RPMI8226 (cell line): ENCODE measurements at places on chromosomes 2 and 18.

- DNase-seq: no peak
Observed at GRCh38 chr2:150020937-150021673, 433.5 kb upstream of the MMADHC start.

DNA sequence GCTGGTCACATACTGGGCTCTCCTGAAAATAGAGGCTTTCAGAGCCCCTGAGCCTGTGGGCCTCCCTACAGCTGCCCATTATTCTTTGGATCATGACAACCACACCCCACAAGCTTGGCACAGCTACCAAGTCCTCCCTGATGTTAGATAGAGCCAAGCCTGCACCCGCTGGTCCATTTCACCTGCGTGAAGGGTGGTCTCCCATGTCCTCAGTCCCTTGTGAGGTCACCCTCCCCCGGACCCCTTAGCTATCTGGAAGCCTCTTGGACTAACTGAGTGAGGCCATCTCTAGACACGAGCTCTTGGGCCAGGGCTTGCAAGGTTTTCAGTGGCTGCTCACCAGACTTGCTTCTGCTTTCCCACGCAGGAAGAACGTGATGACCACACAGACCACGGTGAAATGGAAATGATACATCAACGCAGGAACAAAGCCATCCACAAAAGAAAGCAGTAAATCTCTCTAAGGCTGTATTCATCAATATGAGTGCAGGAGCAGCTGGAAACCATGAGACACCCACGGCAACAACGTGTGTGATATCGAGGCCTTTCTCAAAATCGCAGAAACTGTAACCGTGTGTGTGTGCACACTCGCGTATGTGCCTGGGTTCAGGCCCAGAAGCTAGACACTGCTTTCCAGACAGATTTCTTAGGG is 10.1 kb upstream of the MAL start:
- DNase-seq: no peak

DNA sequence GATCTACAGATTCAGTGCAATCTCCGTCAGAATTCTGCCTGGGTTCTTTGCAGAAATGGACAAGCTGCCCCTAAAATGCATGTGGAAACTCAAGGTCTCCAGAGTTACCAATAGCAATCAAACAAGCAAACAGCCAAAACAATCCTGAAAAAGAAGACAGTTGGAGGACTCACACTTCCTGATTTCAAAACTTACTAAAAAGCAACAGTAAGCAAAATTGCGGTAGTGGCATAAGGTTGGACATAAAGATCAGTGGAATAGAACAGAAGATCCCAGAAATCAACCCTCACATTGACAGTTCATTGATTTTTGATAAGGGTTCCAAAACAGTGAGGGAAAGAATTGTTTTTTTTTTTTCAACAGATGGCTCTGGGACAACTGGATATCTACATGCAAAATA is 59.7 kb downstream of the NPPC start:
- no peak for DNase-seq

DNA sequence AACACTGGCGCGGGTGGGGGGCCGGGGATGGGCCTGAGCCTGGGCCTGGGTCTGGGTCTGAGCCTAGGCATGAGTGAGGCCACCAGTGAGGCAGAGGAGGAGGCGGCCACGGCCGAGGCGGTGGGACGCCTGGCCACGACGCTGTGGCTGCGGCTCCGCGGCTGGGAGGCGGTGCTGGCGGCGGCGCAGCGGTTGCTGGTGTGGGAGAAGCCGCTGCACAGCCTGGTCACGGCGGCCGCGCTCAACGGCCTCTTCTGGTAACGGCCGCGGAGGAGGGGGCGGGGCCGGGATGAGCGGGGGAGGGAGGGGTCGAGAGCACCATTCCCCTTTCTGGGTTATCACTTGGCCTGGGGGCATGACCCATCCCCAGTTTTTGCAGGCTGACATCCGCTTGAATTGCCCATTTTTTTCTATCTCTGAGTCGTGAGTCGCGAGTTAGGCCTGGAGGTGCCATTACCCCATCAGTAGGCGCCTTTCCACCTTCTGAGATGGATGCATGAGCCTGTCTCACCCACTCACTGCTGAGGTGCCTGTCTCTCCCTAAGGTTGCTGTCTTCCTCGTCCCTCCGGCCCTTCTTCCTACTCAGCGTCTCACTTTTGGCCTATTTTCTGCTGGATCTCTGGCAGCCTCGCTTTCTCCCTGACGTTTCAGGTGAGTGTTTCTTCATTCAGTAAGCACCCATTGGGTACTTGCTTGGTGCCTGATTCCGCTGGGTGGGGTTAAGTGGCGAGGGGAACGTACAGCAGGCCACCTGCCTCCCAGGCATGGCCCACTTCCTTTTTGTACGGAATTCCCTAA is 501 bp downstream of the RETREG2 start:
- peak; percentile 40 for DNase-seq

DNA sequence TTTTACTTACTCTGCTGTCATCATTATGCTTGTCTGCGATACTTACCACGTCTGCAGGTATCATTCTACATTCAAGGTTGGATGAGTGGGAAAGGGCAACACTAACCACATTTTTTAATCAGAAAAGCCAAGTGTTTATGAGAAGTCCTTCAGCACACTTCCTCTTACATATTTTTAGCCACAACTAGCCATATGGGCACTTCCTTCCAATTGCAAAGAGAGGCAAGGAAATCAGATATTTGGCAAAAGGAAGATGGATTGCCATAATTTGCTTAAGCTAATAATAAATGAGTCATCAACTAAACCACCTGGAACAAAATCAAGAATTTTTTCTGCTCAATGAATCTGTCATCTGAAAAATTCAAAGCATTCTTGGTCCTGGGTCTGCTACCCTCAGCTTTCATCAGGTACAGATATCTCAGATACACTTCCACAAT is 16.7 kb upstream of the MRO start:
- DNase-seq: peak; percentile 70

DNA sequence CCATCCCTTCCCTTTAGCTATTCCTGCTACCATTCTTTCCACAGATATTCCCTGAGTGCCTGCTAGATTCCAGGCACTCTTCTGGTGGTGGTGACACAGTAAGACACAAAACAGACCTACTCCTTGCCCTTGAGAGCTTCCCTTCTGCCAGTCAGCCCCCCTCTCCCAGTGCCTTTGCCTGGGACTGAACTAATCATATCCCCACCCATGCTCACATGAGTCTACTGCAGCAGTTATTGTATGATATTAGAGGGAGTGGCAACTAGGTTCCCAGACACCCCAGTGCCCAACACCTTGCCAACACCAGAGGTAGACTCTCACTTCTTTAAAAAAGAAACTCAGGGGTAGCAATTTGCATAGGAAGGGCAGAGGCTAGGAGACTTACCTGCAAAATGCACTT is 7.2 kb upstream of the LBH start:
- no peak for DNase-seq

- DNase-seq: no peak
Observed at GRCh38 chr2:233991196-233991595, 59.3 kb upstream of the SPP2 start.

DNA sequence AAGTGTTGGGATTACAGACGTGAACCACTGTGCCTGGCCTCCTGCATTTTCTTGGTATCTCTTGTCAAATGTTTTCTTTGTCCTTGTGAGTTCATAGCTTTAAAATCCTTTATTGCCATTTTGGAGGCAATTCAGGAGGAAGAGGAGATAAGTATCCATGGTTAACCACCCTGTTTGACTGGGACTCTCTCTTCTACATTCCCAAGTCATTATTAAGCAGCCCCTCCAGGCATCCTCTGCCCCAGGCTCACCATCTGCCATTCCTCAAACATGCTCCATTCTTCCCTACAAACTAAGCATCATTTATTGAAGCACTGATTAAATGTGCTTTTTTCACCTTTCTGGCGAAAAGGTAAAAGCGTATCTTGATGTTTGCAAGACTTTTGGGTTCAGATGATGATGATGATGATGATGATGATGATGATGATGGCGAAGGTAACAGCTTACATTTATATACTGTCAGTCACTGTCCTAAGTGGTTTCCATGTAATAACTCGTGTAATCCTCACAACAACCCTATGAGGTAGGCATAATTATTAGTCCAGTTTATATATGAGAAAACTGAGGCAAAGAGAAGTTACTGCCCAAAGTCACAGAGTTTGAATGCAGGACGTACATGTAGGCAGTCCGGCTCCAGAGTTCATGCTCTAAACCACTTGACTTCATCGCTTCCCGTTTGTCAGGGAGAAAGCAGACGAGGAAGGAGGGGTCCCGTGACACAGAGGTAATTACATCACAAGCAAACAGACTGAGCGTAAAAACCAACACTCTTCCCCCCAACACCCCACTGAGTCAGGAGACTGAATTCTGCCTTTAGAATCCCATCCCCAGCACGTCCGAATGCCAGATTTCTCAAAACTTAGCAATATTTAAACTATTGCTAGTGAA is 69.7 kb upstream of the ACKR3 start:
- no peak for DNase-seq

DNA sequence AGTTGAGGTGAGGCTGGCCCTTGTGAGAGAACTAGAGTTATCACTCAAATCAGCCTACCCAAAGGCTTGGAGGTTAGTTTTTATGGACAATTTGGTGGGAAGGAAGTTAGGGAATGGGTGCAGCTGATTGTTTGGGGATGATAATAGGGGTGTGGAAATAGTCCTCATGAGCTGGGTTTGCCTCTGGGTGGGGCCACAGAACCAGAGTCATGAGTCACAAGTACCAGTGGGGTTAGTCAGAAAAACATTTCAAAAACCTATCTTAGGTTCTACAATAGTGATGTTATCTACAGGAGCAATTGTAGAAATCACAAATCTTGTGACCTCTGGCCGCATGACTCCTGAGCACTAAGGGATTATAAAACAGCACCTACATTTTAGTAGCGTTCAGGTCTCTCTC is 630.1 kb upstream of the PIK3C3 start:
- no peak for DNase-seq

GRCh38 chr2:28333606-28334526 is 58.8 kb upstream of the FOSL2 start:
- DNase-seq: no peak

- no peak for DNase-seq
Observed at GRCh38 chr2:224951723-224952481, 90.4 kb downstream of the DOCK10 start.

- DNase-seq: no peak
Observed at GRCh38 chr2:121072784-121073183, 212.2 kb downstream of the TFCP2L1 start.

- no peak for DNase-seq
Observed at GRCh38 chr2:25926984-25927756, 48.9 kb upstream of the ASXL2 start.

DNA sequence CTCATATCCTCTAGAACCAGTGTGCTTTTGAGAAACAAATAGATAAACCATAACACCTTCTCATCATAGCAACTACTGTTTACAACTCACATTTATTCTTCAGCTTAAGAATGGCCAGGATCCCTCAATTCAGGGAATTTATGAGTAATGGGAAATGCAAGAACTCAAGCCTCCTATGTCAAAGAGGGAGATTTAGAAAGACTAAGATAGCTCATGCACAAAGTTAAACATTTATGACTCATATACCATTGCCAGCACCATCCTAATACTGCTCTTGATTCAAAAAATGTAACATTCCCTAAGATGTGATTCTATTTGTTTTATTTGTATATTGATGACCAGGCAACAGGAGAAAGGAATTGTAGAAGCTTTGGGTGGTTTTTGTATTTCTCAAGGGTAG is 172.8 kb downstream of the CYP26B1 start:
- DNase-seq: no peak

DNA sequence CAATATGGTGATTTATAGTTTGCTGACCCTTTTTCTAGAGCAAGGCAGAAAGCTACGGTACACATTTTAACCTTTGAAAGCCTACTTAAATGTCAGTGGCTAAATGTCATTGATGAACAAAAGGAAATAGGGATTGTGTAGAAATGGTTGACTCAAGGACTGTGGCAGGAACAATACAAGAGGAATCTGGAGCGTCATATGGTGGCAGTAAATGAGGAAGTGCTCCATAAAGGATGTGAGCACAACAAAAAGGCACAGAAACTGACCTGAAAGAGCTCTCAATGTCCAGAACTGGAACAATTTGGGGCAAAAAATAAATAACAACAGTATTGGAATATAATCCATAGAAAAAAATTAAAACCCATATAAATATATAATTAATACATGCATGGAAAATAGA is 443.9 kb upstream of the VRK2 start:
- no peak for DNase-seq

- DNase-seq: no peak
Observed at GRCh38 chr18:44309185-44309584, 371.5 kb upstream of the SETBP1 start.

DNA sequence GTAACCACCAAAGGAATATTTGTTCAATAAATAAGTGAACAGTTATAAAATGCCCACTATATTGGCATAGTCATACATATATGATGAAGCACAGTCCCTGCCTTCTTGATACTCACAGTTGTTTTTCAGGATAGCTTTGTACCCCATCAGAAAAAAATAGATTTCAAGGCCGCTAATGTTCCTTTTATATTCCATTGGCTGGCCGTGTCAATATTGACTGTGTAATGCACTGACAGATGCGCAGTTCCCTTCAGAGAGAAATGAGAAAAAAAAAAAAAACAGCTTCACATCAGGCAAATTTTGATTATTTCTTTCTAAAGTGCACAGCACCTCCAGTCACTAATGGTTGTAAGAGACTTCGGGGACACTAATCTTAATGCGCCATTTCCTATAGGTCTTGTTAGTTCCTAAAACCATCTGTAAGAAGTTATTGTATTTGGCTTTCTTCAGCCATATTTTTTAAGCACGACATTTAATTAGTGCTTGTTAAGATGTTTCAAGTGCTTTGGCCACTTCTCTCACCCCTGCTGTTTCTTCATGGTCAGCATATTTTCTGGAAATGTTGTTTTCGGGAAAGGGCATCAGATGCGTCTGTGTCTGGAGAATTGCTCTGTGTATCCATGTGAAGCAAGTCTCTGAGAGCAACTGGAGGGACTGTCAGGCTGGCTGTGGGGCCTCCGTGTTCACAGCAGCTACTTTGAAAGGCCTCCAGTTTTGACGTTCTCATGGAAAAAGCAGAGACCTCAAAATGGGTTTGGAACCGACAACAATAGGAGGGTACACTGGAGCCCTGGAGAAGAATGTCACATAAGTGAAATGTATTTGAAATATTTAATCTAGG is 378.3 kb downstream of the MTX2 start:
- DNase-seq: no peak

DNA sequence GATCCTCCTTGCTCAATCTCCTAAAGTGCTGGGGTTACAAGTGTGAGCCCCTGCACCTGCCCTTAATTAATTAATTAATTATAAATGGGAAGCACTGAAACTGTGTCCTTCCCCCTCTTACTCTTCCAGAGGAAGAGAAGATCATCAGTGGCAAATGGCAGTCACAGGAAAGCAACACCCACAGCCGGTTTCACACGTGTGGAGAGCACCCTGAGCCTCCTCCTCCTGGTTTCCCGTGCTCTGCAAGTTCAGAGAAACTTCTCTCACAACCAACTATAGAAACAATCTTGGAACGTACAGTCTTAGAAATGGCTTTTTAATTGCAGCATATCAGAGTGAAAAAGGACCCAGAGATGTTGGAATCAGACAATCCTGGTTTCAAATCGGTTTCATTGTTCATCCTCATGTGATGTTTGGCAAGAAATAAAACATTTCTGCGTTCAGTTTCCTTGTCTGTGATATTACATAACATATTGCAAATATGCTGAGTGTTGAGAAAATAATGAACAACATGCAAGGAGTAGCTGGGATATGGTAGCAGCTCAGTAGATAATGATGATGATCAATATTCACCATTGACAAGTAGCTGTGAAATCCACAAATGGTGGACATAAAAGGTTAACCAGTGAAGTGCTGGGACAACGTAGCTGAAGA is 141.0 kb upstream of the KCTD1 start:
- no peak for DNase-seq

- DNase-seq: no peak
Observed at GRCh38 chr2:120978359-120979050, 242.8 kb downstream of the GLI2 start.

GRCh38 chr2:237033536-237034060 is 52.1 kb upstream of the COPS8 start:
- no peak for DNase-seq
